ENCODE measurements at places on chromosomes 7 and 10. TPM values are rescaled to one million over a fixed set of nuclear protein-coding genes. Genes with fewer than 3 reads are reported as not detected.

Gene CYP2C19
- total RNA-seq, result not detected

Gene LRIT1
- total RNA-seq, result 1.1 TPM

Gene LIPM
- not detected for total RNA-seq

Gene PRKAR2B
- total RNA-seq, result 65.7 TPM

Gene PNLIPRP1
- not detected for total RNA-seq

Gene TMEM236
- total RNA-seq, result 0.14 TPM

Gene RARRES2
- 98.8 TPM for total RNA-seq

Gene JAKMIP3
- 2.6 TPM for total RNA-seq

Gene NDUFB8
- 195 TPM for total RNA-seq

Gene PDE1C
- total RNA-seq, result 2.4 TPM

Gene ADIRF
- total RNA-seq, result 128 TPM

Gene GARIN1A
- 0.18 TPM for total RNA-seq

Gene COL28A1
- total RNA-seq, result 6.2 TPM

Gene CELF2
- total RNA-seq, result 43.2 TPM

Gene OPN4
- total RNA-seq, result not detected

Gene GNG11
- 8.9 TPM for total RNA-seq

Gene PAX2
- 0.91 TPM for total RNA-seq

Gene IL6
- total RNA-seq, result not detected

Gene FIGNL1
- 14.3 TPM for total RNA-seq

Gene GCK
- 0.91 TPM for total RNA-seq

Gene SMO
- total RNA-seq, result 32.9 TPM

Gene NACAD
- total RNA-seq, result 3.5 TPM

Gene PGAM2
- total RNA-seq, result not detected

Gene PTTG1IP2
- total RNA-seq, result not detected

Gene STEAP1B
- total RNA-seq, result 6.4 TPM

Gene URGCP
- 22.2 TPM for total RNA-seq

Gene FBXL13
- total RNA-seq, result 2.6 TPM

All from prostate gland (tissue), 2 donors.